IMR-90 (cell line): ENCODE measurements at places on chromosomes 16 and 17. TPM values are rescaled to one million over a fixed set of nuclear protein-coding genes. Genes with fewer than 3 reads are reported as not detected.

Gene CD2BP2
- total RNA-seq, result 29.6 and 34.4 TPM in 2 replicates

Gene SMPD3
- not detected in 2 replicates for total RNA-seq

Gene LHX1
- total RNA-seq, result not detected in 2 replicates

Gene FBXW10B
- total RNA-seq, result under 0.01 and 0.28 TPM in 2 replicates

Gene RUNDC3A
- under 0.01 TPM in 2 replicates for total RNA-seq

Gene GOSR1
- total RNA-seq, result 47.5 and 64.7 TPM in 2 replicates

Gene TNK1
- total RNA-seq, result under 0.01 and 0.54 TPM in 2 replicates

Gene FASN
- 12.4 and 15.3 TPM in 2 replicates for total RNA-seq

Gene TOM1L1
- 17.2 and 20.1 TPM in 2 replicates for total RNA-seq

Gene COPZ2
- total RNA-seq, result 41.0 and 60.5 TPM in 2 replicates

Gene OTOP3
- total RNA-seq, result not detected in 2 replicates

Gene CFAP97D1
- total RNA-seq, result under 0.01 TPM in 1 of 2 replicates, not detected in the other

Gene TGFB1I1
- 24.9 and 30.0 TPM in 2 replicates for total RNA-seq

Gene TMEM107
- total RNA-seq, result 14.3 and 60.3 TPM in 2 replicates

Gene MYO15B
- total RNA-seq, result 0.18 TPM in 1 of 2 replicates, not detected in the other

Gene TBC1D3K
- total RNA-seq, result not detected in 2 replicates

Gene EVI2B
- total RNA-seq, result under 0.01 TPM in 2 replicates

Gene COQ7
- 10.9 and 15.0 TPM in 2 replicates for total RNA-seq

Gene BAIAP3
- total RNA-seq, result 0.36 and 0.56 TPM in 2 replicates

DNA sequence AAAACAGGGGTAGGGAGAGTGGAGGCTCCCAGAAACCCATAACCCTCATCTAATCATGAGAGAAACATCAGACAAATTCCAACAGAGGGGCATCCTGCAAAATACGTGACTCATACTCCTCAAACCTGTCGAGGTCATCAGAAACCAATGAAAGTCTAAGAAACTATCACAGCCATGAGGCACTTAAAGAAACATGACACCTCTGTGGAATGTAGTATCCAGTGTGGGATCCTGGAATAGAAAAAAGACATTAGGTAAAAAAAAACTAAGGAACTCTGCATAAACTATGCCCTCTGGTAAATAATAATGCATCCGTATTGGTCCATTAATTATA is 16.4 kb downstream of the CDH5 start:
- peak; percentile 93 for DNase-seq

DNA sequence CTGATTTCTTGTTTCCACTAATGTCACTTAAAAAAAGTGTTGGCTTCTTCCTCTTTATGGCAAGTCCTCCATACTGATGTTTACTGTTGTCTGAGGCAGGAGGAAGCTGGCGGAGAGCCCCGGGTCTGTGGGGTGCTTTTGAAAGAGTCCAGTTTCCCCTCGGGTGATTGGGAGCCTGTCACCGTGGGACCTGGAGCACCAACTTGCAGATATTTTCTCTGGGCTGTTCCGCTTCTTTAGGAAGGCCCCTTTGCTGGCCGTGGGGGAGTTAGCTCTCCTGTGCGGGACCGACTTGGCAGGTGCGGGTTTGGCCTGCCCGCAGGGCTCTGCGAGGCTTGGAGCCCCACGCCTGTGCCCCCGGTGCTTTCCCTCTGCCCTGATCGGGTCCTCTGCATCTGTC is 3.1 kb downstream of the BANP start:
- DNase-seq, result no peak

DNA sequence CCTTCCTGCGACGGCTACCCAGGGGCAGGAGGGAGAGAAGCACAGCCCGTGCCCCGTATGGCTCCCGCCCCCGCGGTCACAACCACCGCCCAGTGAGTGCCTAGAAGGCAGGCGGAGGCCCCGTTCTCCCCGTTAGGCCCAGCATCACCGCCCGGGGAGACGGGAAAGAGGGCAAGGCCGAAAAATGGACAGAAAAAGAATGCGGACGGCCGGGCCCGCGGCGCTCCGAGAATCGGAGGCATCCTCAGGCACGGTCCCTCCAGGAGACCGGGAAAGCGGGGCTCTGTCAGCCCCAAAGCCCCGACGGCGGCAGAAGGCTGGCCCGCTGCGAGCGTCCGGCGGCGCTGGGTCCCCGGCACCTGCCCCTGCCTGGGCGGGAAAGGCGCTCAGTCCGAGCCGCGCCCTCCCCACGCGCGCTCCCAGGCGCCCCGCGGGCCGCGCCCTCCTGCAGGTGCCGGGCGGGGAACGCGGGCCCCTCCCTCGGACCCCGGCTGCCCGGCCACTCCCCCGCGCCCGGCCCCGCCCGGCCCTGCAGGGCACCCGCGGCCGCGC is 407 bp downstream of the MCRIP1 start:
- no peak for DNase-seq

DNA sequence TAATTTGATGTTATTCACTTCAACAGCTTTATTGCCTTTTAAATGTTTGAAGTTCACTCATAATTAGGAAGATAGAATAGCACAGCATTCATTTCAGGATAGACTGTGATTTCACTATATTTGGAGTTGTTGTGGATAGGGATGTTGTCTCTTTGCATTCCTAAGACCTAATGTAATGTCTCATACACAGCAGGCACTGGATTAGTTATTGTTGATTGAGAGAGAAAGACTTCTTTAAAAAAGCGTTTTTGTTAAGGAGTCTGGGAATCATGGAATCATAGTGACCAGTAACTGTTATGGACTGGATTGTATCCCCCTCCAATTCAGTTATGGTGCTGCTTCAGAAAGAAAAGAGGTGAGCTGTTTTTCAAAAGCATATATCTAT is 122.0 kb downstream of the USP22 start:
- DNase-seq, result peak; percentile 53

GRCh38 chr16:11405331-11406176 is 60.3 kb downstream of the RMI2 start:
- peak; percentile 8 for DNase-seq

- peak; percentile 73 for DNase-seq
These were observed 1.9 kb downstream of the PPP4C start for GRCh38 chr16:30077656-30078055.

DNA sequence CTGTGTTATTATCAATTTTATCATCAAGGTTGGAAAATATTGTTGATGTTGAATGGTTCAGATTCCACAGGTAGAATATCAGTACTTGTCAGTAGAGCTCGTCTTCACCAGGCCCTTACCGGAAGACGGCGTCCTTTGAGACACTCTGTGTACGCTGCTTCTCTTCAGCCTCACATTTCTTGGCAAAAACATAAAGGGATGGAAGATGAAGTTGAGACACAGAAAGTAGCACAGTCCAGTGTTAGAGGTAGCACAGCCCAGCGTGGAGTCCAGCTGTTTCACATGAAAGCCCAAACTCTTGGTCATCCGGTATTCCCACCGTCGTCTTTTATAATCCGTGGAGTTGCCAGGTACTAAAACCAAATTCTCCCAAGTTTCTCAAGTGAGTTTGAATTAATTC is 30.4 kb downstream of the ATP2C2 start:
- no peak for DNase-seq

- no peak for DNase-seq
These were observed 128.2 kb upstream of the XYLT1 start for GRCh38 chr16:17598968-17599367.

DNA sequence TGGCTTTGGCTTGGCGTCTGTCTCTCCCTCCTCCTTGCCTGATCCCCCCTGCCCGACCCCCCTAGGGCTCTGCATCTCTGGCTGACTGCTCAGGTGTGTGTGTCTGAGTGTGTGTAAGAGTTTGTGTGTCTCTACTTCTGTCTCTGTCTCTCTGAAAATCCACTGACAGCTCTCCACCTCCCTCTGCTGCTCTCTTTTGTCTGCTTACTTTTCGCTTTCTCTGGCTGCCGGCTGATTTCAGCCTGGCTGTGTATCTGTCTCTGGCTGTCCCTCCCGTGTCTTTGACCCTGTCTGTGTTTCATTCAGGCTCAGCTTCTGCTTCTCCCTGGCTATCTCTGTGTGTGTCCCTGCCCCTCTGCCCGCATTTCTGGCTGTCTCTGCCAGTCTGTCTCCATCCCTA is 3.8 kb upstream of the SPEM1 start:
- DNase-seq, result no peak

GRCh38 chr17:9976283-9977179 is 71.5 kb upstream of the RCVRN start:
- no peak for DNase-seq

DNA sequence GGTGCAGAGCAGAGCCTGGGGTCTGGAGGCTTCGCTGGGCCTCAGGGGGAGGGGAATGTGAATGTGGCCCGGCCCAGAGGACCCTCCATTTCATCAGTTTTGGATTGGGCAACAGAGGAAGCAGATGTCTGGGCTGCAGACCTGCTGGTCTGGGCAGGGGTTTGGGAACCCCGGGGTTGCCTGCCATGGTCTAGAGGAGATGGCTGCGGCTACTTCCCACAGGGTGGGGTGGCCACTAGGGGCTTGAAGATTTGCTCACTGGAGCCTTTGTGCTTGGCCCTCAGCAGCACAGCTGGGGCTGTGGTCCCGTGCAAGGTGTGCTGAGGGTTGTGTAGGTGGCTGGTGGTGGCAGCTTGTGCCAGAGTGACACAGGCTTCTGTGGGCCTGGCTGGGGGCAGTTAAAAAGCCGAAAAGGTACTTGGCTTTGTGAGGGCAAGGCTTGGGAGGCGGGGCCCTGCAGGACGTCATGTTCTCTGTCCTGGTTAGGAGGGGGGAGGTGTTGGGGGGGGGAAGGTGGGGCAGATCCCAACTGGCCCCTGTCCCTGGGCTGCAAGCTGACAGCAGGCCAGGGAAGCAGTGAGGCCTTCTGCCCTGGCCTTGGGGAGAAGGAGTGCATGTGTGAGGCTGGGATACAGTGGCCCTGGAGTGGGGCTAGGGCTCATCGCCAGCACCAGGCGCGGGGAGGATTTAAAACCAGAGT is 98.0 kb downstream of the KPNA2 start:
- no peak for DNase-seq

DNA sequence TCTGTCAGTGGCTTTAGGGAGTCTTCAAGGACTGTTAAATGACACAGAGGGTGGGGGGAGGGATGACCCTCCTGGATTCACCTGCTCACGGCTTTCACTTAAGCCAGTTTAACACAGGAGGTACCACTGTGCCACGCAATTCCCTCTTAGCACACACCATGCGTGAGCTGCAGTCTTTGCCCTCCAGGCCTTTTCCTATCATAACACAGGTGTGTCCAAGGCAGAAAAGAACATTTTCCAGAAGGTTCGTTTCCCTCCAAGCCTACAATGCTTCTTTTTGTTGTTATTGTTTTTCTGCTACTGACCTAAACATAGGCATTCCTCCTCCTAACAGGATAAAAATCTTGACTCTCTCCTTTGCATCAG is 1.1 kb downstream of the ZFHX3 start:
- no peak for DNase-seq

GRCh38 chr17:72421128-72422092 is 300.6 kb downstream of the SOX9 start:
- DNase-seq, result peak; percentile 98

DNA sequence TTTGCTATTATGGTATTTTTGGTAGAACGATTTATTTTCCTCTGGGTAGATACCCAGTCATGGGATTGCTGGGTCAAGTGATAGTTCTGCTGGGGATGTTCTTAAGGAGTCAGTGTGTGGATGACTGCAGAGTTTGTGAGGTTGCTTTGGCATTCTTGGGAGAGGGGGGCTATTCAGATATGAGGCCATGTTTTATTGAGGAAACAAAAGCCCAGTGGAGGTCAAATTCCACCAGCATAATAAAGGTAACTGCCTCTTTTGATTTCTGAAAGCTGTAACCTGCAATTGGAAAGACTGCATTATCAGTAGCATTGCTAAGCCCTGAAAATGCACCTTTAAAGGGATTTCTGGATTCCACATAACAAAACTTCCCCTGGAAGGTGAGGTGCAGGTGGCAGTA is 43.7 kb upstream of the HNF1B start:
- no peak for DNase-seq

- no peak for DNase-seq
These were observed 206.1 kb downstream of the KCNJ2 start for GRCh38 chr17:70375406-70375805.

DNA sequence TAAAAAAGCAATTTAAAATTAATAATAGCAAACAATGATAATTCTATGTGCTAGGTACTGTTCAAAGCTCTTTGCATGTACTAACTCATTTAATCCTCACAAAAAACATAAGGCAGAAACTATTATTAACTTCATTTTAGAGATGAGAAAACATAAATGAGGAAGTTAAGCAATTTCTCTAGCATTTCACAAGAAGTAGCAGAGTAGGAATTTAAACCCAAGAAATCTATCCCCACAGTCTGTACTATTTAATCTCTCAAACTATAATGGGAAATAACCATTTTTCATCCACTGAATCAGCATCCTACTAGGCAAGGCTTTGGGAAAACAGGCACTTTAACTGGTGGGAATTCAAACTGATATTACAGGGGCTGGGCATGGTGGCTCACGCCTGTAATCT is 42.2 kb upstream of the INTS2 start:
- DNase-seq, result no peak

DNA sequence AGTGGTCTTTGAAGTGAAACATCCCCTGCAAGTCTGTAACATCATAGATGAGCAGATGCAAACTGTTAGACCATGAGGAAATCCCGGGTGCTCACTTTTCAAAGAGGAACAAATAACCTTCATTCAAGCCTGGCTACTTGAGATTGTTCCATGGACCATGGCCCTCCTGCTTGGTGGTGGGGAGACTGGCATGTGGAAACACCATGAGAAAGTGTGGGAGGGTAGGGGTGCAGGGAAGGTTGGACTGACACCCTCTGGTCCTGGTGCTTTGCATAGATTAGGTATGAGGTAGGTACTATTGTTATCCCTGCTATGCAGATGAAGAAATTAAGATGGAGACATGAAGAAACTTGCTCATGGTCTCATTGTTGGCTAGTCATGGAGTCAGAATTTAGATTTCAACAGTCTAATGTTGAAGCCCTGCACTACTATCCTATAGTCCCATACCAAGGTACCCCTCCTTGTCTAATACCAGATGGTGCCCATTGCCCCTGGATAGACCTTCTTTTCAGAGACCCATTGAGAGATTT is 59.0 kb downstream of the SPACA3 start:
- DNase-seq, result no peak

- DNase-seq, result peak; percentile 96
These were observed 9.2 kb upstream of the TSPOAP1 start for GRCh38 chr17:58337600-58338453.

GRCh38 chr17:82274134-82275020 is 877 bp upstream of the CSNK1D start:
- no peak for DNase-seq

- DNase-seq, result no peak
These were observed 51.0 kb upstream of the GPRC5B start for GRCh38 chr16:19935694-19936093.

- DNase-seq, result no peak
These were observed 3.6 kb downstream of the MMP28 start for GRCh38 chr17:35791681-35792350.

- DNase-seq, result no peak
These were observed 40.1 kb downstream of the YPEL2 start for GRCh38 chr17:59371416-59372100.
